ENCODE measurements at places on chromosomes 12 and 14.

DNA sequence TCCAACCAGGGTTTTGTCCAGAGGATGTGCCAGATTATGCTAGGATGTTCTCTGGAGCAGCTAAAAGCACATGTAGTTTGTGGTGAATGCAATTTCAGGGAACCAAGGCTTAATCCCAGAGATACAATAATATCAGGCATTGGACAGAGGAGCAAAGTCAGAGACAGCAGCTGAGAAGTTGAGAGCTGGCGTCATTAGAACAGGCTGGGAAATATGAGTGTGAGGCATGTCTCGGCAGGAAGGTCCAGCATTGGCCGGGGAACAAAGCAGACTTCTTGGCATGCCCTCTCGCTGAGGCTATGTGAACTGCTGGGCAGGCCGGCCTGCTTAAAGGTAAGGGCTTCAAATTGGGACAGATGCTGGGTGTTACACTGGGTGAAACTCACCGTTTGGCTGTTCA lies 125.4 kb downstream of the CAND1 start:
- peak; percentile 18 for DNase-seq

GRCh38 chr14:24817212-24818057 lies 183.4 kb upstream of the GZMB start:
- peak; percentile 48 for DNase-seq

GRCh38 chr12:74538491-74539258 lies 1.0 kb downstream of the ATXN7L3B start:
- DNase-seq, result no peak

DNA sequence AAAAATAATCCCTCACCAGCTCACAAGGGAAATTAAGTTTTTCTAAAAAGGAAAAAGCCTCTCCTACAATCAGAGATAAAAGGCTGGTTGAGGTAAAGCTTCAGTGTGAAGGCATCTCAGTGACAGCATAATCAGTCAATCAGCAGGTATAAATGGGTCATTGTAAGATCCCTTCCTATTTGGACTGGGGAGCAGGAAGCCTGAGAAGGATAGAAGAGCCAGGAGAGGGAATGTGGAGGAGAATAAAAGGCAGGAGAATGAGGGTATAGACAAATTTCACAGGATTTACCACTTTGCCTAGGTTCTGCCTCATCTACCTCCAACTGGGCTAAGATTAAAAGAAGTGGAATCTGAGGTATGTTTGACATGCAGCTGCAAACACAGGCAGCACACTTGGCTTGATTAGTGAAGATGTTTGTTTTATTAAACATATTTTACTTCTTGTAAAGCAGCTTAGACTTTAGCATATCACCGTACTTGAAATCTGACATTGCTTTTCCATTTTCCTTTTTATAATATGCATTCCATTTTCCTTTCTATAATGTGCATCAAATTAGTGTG lies 479.1 kb upstream of the USP15 start:
- DNase-seq, result no peak

- no peak for DNase-seq
Measured at GRCh38 chr12:23704992-23705943, 244.2 kb downstream of the SOX5 start.

- no peak for DNase-seq
Measured at GRCh38 chr14:103563844-103564505, 1.2 kb downstream of the COA8 start.

GRCh38 chr12:122943196-122943595 lies 23.1 kb downstream of the ABCB9 start:
- DNase-seq, result peak; percentile 24

DNA sequence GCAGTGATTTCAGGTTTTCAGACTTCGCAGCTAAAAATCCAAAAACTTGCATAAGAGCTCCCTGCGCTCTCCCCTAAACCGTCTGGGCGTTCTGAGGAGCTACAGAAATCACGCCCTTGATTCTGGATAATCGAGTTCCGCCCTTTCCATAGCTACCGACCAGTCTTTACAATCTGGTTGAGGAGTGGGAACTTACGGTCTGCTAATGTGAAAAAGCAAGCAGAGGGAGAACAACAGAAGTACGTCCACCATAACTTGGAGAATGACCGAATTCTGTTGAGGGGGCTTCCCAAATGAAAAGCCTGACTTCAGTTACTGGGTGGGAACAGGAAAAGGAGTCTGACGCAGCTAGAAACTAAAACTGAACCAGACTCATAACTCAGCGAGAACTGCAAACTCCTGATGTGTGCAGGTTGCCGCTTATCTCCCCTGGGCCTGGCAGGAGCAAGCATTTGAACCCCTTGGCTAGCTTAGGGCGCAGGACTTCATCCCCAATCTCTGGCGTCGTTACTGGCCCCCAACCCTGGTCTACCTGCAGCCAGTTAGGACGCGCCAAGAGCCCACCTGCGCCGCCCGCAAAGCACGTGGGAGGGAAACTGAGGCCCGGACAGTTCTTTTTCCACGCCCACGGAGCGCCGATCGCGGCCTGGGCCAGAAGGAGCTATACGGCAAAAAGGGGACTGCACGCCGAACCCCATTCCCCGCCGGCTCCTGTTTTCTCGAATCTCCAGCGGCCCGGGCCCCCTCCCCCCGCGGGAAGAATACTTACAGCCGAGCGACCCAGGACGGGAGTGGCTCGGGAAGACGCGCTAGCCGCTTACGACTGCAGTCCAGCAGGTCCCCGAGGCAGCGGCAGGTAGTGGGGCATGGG lies 838 bp downstream of the LRIG3 start:
- peak; percentile 46 for DNase-seq

DNA sequence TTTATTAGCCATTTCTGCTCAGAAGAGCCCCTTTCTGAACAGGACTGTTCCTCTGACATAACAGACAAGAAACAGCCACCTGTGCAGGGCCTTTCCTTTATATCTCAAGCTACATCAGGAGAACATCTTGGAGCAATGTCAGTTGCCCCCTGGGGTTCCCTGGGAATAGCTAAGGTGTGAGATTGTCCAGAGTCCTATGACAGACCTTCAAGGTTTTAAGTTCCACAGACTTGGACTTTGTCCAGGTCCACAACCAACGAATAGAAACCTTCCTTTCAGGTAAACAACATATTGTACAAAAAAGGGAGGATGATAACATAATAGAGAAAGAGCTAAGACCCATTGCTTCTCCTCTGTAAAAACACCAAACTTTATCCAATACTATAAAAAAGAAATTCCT lies 2.9 kb downstream of the IL23A start:
- no peak for DNase-seq

- DNase-seq, result no peak
Measured at GRCh38 chr14:35046751-35047536, 872 bp downstream of the FAM177A1 start.

- DNase-seq, result no peak
Measured at GRCh38 chr14:74064426-74064825, 19.8 kb downstream of the ALDH6A1 start.

- DNase-seq, result no peak
Measured at GRCh38 chr14:33420051-33420627, 481.5 kb downstream of the NPAS3 start.

DNA sequence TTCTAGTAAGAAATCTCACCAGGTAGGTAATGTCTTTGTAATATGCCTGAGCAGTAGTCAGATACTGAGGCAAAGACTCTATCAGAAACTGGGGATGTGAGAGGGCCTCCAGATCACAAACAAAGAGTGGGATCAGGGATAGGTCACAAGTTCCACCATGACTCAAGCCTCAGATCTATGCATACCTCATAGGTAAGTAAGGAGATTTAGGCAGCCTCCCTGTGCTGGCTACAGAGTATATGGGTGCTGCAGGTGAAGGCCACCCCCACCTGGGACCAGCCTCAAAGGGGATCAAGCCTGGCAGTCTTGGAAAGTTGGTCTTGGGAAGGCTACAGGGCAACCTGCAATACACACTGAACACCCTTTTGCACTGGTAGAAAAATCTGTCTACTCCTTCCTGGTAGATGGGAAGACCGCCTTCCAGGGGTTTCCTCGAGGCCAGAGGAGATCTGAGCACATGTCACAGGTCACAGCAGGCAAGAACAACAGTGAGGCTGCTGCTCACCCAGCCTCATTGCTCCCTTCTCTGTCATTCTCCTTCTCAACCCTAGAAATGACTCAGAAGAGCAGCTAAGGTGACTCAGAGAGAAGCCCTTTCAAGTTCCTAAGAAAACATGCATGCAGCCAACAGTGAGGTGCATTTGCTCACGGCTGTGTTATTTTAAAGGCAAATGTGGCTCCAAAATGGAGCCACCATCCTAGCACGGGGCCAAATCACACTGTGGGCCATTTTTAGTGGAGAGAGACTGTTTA lies 143.4 kb upstream of the CDKN3 start:
- peak; percentile 83 for DNase-seq

DNA sequence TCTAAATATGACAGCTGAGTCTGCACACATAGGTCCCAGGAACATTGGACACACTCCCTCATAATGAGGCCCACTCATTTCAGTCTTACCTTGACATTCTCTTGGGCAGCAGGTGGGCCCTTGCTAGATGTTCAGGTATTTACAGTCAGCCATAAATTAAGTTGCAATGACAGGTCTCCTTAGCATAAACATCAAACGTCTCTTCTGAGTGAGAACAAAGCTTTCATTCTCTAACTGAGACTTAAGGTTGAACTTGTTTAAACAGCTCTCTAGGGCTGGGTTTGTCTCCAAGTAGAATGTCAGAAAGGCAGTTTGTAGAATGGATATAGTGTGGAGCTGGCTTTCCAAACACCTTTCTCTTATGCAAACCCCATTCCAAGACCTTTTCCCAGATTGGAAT lies 10.3 kb downstream of the ACVR1B start:
- no peak for DNase-seq

DNA sequence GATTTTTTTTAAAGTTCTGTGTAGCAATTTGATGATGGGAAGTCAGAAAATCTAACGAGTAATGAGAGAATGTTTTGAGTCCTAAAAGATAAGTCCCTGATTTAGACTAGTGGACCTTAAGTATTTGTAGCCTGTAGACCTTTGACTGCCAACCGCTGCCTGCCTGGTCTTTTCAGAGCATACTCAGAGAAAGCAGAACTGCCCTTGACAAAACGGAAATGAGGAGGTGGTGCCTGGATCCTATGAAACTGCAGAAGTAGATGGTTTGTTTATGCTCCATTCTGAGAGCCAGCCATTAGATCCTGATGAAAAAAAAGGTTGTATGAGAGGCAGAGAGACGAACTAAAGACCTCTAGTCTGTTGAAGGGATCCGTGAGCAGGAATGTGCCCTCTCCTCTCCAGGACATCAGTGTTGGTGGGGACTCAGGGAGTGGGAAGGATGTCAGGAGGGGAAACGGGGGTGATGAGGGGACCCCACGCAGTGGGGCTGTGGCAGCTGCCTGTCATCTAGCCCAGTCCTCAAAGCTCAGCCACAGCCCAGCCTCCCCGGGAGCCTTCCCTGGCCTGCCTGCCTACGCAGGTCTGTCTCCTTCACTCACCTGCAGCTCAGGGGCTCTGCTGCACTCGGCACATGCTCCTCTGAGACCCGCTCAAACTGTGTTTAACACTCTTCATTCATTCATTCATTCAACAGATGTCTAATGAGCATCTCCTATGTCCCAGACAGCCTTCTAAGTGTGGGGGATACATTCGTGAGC lies 447.5 kb downstream of the AACS start:
- DNase-seq, result no peak

DNA sequence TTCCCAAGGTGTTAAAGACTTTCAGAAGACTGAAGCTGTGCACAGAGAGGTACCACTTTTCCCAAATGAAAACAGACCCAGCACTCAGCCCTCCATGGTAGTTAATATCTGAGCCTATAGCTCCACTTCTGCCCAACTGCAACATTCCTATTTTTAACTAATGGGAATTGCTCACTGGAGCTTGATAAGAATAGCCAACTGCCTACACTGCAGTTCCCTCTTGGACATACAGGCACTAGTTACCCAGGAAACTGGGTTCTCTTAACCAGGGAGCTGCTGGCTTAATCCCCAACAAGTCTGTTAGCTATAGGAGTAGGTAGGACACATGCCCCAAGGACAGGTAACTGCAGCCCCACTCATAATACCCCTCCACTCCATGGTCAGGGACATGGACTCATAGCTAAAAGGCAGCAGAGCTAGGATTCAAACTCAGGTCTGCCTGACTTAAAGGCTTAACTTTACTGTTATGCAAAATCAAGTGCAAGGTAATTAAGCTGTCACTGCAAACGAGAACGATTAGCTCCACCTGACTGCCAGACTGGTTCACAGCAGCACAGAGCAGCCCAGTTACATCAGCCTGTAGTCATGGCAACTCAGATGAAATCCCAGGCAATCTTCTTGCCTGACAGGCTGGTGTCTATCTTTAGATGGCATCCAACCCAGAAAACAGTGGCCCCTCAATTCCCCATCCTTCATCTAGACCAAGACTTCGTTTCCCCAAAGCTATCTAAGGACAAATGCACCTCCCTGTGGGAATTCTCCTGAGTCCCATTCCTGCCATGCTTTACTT lies 77.1 kb upstream of the ACTN1 start:
- peak; percentile 60 for DNase-seq

- peak; percentile 47 for DNase-seq
Measured at GRCh38 chr12:107491856-107492255, 193.7 kb upstream of the PWP1 start.

DNA sequence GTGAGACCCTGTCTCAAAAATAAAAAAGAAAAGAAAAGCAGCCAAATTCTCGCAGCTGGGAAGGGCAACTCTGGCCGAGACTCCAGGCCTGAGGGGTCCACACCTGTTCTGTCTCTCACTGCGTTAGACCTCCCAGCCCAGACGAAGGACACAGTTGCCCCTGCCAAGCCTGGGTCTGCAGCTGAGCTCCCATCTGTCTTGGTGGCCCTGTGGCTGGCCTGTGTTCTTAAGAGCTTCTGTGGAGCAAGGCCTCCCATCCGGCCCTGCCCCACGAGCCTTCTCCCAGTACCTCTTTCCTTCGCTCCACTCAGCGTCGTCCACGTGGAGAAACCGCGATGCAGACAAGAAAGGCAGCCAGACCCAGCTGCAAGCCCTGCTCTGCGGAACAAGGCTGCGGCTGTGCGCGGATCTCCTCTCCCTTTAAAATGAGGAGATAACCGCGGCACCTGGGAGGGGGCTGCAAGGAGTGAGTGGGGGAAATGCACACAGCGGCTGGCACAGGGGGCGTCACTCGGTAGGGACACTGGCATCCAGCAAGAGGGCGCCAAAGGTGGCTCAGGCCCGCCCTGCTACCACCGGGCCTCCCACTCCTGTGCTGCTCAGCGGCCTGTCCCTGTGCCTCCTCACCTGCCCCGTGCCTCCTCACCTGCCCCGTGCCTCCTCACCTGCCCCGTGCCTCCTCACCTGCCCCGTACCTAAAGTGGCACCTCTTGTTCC lies 42.4 kb downstream of the LRRC74A start:
- DNase-seq, result no peak

- DNase-seq, result peak; percentile 37
Measured at GRCh38 chr12:89126712-89127111, 225.6 kb downstream of the DUSP6 start.

DNA sequence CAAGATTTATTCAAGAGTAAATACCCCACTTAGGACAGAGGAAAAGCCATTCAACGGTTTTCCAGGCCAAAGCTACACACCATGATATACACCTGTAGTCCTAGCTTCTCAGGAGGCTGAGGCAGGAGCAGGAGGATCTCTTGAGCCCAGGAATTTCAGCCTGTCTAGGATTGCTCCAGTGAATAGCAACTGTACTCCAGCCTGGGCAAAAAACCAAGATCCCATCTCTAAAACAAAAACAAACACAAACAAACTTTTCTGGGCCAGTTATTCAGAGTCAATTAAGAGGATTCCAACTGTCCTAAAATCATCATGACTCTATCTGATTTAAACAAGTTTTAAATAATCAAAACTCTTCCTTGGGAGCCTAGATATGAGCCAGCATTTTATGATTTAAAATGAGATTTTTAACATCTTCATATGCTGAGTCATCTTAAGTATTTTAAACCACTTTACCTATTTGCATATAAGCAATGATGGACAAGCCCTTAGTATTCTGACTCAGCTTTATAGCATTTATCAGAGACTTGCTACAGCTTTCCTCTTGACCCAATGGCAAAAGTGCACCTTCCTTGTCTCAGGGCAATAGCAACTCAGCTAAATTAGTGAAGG lies 77.1 kb downstream of the KCNMB4 start:
- DNase-seq, result peak; percentile 38

All from fibroblast of skin of right quadriceps (primary cell).